ENCODE measurements at places on chromosomes 7 and 10.

DNA sequence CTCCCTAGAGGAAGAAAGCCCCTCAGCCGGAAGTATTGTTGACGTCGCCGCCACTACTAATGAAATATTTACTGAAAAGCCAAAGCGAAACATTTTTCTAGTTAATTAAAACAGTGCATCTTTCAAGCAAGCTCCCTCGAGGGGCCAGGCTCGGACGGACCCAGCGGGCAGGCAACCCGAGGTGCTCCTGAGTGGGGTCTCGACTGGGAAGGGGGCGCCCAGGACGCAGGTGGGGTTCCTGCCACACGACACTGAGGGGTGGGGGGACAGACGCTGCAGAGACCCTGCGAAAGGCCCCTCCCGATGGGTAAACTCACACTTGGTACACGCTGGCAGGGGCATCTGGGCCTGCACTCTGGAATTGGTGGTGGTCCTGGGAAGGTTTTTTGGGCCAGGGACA lies 72.4 kb upstream of the ADGRA1 start:
- no peak for DNase-seq

GRCh38 chr7:1973321-1974251 lies 259.2 kb downstream of the MAD1L1 start:
- DNase-seq, result no peak

- DNase-seq, result no peak
Measured at GRCh38 chr10:17146892-17147291, 17.3 kb upstream of the CUBN start.

DNA sequence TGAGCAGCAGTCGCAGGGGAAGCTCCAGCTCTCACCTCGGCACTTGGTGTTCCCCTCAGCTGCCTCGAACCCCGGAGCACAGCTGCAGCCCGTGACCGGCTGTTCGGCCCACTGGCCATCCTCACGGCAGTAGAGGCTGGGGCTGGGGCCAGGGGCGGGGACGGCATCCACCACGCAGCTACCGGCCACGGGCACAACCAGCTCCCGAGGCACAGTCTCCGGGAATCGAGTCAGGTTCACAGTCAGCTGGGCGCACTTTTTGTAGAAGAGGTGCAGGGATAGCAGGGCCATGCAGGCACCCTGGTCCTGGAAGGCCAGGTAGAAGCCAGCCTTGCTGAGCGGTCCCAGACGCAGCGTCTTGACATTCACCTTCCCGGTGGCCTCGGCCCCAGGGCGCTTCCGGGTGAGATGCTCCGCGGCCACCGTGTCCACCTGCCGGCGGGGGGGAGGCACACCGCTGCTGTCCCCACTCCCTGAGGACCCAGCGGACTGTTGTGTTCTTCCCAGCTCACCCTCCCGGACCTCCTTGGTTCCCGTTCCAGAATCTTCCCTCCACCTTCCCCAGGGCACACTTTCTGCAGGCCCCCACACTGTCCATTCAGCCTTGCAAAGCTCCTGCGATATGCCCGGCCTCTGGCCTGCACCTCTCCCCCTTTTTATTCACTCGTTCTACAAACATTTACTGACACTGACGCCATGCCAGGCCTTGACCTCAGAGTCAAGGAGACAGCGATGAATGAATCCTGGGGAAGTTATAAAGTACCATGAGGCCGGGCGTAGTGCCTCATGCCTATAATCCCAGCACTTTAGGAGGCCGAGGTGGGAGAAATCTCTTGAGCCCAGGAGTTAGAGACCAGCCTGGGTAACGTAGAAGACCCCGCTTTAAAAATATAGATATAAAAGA lies 4.8 kb downstream of the EPHB4 start:
- no peak for DNase-seq

DNA sequence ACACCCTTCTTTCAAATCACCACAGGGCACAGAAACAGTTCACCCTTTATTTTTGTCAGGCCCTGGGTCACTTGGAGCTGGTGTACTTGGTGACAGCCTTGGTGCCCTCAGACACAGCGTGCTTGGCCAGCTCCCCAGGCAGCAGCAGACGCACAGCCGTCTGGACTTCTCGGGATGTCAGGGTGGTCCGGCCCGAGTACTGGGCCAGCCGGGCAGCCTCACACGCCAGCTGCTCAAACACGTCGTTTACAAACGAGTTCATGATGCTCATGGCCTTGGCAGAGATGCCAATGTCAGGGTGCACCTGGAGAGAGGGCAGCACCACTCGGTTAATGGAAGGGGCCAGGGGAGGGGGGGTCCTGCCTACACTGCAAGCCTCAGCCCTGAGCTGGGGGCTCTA lies 2.5 kb downstream of the H2BK1 start:
- no peak for DNase-seq

DNA sequence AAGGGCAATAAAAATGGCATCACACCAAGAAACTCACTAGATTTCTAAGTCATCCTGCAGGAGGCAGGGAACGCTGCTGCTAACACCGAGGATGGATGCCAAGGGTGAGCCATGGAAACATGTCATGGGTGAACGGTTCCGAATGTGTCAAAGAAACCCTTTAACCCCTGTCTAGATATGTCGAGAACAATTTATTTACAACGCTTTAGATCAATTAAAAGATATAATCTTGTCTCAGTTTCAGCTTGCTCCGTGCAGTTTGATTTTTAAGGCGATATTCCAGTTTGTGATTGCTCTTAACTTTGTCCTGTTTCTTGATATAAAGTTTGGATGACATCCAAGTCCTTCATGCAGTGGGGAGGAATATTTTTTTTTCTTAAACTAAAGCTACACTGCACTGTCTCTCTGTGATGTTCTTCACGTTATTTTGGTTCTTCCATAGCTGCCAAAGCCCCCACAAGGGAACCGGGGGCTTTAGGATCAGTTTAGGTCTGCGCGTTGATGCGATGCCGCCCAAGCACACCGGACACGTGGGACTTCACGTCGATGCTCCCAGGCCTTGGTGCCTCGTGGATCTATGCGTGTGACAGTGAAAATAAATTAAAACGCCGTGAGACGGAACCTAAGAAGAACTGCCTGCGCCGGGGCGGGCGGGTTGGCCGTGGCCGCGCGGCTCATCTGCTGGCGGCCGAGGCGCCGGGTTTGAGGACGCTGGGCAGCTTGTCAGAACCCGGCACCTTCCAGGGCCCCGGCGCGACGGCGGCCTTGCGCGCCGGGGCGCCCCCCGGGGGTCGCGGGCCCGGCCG lies 220.3 kb downstream of the PHTF2 start:
- no peak for DNase-seq

DNA sequence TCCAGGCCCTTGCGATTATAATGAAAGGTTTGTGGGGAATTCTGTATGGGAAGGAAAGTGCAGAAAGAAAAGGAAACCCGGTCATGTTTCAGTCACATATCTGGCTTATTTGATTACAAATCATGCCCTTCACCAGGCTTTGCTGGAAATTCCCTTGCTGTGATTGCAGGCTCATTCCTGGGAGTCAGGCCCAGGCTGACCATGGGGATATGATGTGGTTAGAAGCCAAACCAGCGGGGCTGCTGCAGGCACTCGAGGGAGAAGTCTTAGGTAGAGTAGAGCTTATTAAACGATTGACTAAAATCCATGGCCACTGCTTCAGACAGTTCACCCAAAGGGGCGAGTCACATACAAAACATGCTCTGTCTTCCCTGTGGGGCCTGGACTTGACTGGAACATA lies 16.2 kb downstream of the PKD1L1 start:
- DNase-seq, result no peak

Measured in esophagus squamous epithelium (tissue), 5 donors.